Stimulated activated CD8-positive, alpha-beta memory T cell treated with anti-CD3 and anti-CD28 coated beads, Interleukin-2, amount 100 ng/mL, for 48 hours (primary cell): ENCODE measurements at places on chromosomes 13 and 19.

DNA sequence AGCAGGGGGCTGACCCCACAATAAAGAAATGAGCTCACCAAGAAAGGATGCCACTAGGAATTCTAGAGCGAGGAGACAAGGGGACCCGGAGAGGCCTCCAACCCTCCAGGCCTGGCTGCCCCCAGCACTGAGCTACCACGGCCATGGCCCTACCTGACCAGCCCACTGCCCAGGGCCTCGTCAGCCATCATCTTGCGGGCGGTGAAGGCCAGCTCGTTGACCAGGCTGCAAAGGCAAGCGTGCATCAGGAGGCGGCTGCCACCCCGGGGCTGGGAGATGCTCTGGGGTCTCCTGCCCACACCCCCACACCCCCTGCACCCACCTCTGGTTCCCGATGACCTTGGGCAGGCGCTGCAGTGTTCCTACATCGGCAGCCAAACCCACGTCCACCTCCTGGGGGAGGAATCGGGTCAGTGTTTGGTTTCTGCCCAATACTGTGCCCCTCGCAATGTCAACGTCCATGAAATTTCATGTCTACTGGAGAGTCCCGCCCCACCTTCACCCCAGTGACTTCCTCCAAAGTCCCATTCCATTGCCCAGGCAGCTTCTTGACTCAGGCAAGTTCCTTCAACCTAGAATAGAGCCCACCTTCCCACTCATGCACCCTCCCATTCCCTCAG, 3.5 kb upstream of the LGALS4 start:
- DNase-seq = no peak

DNA sequence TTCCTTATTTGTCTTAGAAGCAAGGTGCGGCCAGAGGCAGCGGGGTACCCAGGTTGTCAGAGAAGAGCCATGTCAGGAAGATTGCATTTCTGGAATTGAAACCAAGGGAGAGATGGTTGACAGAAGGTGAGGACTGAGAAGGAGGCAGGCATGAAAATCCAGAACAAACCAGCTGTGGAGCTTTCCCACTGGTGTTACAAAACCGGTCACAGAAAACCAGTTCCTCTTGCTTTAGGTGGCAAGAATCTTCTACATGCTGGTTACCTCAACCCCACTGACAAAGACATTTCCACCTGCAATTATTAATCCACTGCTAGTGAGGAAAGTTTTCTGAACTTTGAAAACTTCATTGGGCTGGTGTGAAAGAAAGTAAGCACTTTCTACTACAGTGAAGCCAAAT, 64.0 kb upstream of the MED4 start:
- no peak for DNase-seq

DNA sequence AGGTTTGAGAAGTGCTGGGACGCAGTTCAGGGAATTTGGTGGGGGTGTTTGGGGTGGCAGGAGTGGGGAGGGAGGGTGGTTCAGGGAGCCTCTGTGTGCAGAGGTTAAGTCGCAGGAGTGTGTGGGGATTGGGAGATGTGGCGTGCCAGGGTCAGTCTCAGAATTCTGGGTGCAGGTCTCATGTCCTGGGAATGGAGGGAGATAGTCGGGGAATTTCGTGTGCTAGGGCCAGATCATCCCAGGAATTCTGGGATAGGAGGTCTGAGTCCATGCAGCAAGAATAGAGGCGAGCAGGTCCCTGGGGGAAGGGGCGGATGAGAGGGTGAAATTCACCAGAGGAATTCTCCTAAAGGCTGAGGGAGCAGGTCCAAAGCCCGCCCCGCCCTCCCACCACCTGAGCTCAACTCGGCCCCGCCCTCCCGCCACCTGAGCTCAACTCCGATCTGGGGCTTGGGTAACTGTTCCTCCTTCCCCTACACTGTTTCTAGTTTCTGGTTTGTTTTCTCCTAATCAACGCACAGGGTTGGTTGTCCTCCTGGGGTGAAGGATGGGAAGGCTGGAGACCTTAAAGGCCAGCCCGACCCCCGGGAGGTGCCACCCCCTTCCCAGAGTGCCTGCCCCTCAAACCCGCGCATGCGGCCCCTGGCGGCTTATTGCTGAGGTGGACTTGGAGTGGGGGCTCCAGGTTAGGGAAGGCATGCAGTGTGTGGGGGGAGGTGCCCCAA, 15.2 kb downstream of the KCNC3 start:
- DNase-seq = no peak

GRCh38 chr19:49845414-49845813, 5.5 kb upstream of the PTOV1 start:
- no peak for DNase-seq

DNA sequence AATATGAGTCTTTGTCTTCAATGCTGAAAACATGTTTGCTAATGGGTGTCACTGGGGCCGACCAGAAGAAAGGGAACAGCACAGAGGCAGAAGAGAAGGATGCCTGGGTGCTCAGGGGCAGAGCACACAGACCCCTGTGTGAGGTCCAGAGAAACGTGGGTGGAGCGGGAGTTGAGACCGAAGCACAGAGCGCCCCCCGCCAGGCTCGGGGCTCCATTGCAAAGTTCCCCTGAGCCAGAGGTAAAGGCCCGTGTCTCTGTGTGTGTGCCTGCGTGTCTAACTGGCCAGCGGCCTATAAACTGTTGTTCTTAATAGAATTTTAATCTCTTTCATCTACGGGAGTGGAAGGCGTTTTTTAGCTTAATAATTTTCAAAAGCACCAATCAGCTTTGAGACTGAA, 343.1 kb downstream of the TEX29 start:
- DNase-seq = no peak

DNA sequence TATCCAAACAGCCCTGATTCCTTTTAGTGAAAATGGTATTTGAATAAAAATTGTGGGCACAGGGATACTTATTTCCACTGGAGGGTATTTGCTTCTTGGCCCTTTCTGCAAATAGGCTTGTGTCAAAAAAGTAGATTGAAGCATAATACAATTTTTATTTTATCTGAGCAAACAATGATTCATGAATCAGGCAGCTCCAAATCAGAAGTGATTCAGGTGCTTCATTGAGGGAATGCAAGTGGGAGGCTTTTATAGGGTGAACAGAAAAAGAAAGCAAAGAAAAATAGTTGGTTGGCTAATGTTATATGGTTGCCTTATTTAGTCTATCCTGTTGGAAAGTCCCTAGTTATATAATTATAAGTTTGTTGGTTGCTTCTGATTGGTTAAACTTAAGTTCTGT, 117.9 kb downstream of the ITGBL1 start:
- DNase-seq = no peak

DNA sequence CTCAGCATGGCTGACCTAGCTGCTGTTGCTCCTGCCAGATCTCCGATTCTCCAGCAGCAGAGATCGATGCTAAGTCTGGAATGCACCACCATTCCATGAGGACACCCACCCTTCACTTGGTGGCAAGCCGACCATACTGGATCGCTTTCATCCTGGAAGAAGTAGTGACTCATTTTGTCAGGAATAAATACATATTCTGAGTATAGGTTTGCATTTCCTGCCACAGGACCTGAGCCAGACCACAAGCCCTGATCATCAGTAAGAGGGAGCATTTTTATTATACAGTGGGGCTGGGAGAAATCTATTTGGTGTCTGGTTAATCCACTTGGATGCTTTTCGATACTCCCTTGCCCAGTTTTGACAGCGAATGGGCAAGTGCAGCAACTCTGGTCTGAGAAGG, 10.9 kb upstream of the KCTD15 start:
- no peak for DNase-seq

DNA sequence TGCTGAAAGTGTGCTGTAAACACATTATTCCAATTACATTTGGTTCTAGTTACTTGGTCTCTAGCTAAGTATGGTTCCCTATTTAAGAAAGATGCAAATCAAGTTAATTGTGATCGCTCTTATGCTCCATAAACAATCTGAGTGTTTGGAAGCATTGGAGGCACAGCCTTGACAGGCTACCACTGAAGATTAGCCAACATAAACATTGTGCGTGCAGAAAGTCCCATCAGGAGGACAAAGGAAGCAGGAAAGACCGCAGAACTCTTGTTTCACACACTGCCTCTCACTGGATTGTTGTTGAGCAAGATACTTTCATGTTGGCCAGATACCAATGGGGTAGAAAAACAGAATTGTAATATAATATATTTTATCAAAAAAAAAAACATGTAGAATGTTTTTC, 814.4 kb downstream of the EFNB2 start:
- DNase-seq = no peak

GRCh38 chr19:39363901-39364457, 21.8 kb downstream of the SAMD4B start:
- no peak for DNase-seq

DNA sequence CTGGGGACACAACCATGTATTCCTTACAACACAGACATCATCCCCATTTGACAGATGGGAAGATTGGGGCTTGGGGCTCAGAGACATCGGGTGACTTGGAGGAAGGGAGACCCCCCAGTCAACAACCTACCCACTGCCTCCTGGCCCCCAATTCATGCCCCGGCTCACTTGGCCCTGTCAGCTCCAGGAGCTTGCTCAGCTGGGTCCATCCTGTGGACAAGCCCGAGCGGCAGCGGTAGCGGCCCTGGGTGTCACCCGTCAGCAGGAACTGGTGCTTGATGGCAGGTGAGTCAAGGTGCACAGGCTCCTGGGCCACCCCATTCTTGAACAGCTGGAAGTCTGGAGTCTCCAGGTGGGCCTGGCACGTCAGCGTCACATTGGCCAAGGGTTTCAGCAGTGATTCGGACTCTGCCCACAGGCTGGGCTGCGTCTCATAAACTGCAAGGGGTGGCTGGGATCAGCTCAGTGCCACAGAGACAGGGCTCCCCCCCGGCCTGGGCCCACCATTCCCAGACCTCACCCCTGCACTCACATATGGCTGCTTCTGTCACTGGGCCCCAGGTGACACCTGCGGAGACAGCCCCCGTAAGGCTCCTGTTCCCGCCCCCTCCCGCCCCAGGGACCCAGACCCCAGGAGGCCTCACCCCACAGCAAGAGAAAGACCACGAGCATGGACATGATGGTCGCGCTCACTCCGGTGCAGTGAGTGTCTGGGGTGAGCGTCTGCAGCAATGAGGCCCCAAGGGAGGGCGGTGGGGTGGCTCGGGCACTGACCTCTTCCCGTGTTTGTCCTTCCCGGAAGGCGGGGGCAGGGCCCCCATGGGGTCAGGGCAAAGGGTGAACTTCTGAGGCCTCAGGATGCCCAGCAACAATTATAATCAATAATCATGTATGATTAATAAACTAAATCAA, at the start of gene A1BG:
A1BG (minus strand) TSS at position 733 of the 912 bp plus-strand sequence; CDS start at position 678, 55 bp downstream.
- no peak for DNase-seq

DNA sequence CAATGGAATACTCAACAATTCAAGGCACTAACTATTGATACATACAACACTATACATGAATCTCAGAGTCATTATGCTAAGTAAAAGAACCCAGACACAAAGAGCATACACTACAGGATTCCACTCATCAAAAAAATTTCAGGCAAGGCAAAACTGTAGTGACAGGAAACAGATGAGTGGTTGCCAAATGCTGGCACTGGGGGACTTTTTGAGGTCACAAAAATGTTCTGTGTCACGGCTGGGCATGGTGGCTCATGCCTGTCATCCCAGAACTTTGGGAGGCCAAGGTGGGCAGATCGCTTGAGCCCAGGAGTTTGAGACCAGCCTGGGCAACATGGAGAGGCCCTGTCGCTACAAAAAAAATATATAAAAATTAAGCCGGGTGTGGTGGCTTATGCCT, 129.4 kb downstream of the KL start:
- no peak for DNase-seq

GRCh38 chr13:29537736-29538651, 57.5 kb downstream of the SLC7A1 start:
- no peak for DNase-seq
